AG09309 (cell line): ENCODE measurements at places on chromosomes 12 and 14.

GRCh38 chr14:39228044-39228443, 5.7 kb upstream of the MIA2 start:
- DNase-seq, result no peak

DNA sequence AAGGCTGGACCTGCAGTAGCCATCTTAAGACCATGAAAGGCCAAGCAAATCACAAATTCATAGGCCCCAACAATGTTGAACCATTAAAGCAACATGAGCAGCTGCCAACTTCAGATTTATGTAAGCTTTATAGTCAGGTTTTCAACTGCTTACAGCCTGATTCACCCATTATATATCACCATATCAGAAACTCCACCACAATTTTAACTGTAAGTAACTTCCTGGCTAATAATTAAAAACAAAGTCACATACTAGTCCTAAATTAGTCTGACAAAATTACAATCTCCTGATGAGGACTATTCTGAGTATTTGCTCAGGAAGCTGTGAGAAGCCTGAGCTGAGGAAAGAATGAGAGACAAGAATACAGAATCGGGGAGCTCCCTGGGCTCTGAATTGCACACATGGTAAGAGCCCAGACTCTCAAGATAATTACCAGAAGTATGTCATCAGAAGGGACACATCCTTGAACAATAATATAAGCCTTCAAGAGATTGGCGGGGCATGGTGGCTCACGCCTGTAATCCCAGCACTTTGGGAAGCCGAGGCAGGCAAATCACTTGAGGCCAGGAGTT, 55.1 kb downstream of the NUMB start:
- no peak for DNase-seq

- no peak for DNase-seq
Observed at GRCh38 chr14:50620341-50620740, 47.8 kb downstream of the SAV1 start.

- DNase-seq, result no peak
Observed at GRCh38 chr12:118842866-118843265, 138.5 kb upstream of the SRRM4 start.

DNA sequence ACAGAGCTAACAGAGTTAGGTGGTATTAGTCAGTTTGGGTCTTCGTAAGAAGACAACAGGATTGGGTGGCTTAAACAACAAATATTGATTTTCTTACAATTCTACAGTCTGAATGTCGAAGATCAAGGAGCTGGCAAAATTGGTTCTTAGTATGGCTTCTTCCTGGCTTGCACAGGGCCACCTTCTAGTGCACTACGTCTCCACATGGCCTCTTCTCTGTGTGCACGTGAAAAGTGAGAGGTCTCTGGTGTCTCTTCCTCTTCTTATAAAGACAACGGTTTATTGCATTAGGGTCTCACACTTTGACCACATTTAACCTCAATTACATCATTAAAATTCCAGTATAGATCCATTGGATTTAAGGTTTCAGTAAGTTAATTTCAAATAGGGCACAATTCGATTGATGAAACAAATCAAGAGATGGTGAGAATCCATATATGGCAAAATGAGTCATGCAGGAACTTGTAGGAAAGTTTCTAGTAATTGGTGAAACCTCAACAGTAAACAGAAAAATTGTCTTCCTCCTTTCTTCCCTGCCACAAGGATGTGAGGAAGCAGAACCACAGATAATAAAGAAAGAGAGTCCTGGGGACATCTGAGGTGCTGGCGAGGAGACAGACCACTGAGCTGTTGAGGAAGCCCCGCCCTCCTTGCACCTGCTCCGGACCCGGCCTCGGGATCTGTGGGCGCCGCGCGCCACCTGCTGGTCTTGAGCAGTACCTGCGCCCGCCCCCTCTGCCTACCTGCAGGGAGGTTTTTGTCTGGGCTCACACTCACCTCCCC, 846.7 kb downstream of the TMEM121 start:
- DNase-seq, result no peak

GRCh38 chr12:104154806-104155205, 16.8 kb upstream of the NFYB start:
- DNase-seq, result no peak

DNA sequence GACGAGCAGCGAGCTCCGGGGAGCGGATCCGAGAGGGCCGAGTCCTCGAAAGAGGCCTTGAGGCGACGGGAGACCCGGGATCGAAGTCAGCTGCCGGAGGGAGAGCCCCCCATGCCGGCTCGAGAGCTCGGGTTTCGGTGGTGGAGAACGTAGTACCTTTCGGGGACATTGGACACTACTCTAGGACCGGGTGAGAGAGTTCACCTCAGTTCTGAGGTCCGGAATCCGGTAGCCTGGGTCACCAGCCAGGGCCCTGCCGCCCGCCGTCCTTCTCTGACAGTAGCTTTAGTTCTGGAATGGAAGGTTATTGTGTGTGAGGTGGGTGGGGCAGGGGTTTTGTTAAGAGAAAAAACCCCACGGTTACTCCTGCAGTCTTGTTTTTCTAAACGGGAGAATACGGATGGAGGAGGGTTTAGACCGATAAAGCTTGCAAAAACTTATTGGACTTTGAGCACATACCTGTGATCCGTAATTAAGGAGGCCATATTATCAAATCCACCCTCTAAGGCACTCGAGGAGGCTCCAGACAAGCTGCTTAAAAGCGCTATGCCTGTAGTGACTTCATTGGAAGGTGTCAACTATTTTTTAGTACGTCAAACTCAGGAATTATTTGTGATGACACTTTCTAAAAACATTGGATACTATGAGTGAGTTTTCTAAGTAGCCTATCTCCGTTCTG, 765 bp downstream of the SCYL2 start:
- no peak for DNase-seq

- DNase-seq, result peak; percentile 10
Observed at GRCh38 chr14:78836777-78837176, 666.6 kb downstream of the NRXN3 start.

DNA sequence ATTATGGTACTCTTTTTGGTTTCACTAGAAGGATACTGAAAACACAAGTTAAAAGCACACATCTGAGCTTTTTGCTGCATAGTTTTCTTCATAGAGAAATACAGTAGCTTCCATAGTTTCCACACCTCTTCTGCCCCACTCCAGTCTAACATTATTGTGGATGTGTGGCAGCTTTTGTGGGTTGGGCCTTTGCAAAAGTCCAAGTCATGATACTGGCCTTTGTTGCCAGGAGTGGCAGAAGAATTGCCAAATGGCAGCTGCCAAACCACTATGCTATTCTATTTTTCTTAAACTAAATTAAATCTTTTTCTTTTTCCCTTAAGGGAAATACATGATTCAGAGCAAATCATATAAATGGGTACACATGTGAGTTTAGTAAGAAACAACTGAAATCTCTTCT, 114.8 kb downstream of the PLEKHA5 start:
- DNase-seq, result no peak

DNA sequence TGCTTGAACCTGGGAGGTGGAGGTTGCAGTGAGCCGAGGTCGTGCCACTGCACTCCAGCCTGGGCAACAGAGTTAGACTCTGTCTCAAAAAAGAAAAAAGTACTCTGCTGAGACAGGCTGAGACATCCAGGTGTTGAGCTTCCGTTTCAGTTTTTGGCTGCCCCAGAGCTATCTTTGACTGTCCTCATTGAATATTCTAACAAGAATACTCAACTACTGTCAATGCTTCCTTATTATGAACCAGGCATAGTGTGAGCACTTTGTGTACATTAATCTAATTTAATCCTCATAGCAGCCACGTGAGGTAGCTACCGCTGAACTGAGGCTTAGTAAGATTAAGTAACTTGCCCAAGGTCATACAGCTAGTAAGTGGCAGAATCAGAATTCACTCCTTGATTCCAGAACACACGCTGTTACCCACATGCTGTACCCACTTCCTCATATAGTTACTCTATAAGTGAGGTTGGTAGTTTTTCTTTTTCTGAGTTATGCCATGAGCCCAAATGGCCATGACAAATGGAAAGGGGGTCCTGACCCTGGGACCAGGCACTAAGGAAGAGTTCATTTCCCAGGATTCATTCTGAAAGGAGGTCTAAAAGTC, 11.3 kb downstream of the ALDH1L2 start:
- no peak for DNase-seq

GRCh38 chr14:96660123-96660522, 137.1 kb upstream of the VRK1 start:
- no peak for DNase-seq

DNA sequence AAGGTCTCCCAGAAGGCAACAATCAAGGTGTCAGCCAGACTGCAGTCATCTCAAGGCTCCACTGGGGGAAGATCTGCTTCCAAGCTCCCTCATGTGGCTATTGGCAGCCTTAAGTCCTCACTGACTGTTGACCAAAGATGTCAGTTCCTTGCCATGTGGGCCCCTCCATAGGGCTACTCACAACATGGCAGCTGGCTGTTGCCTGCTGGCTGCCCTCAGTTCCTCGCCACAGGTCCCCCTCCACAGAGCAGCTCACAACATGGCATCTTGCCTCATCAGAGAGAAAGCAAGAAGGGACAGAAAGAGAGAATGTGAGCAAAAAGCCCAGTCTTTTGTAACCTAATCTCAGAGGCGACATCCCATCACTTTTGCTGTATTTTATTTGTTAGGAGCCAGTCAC, 34.4 kb upstream of the EGLN3 start:
- no peak for DNase-seq

DNA sequence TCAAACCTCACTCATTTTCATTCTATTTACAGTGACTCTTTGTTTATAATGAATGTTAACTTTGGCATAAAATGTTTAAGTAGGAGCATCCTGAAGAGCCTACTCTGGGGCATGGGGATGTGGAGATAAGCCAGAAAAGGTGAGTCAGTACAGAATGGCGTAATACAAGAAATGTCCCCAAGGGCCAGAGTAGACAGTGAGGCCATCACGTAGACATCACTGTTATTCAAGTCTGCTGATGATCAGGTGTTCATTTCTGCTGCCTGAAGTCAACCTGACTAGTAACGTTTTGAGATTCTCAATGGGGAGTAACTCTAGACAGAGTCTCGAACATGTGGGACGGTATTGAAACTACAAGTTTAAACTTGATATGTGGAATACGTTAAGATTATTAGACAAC, 47.6 kb upstream of the PKP2 start:
- DNase-seq, result no peak

GRCh38 chr14:68404652-68405183, 388.1 kb downstream of the ZFP36L1 start:
- no peak for DNase-seq

- DNase-seq, result no peak
Observed at GRCh38 chr14:93317210-93317874, 15.5 kb downstream of the BTBD7 start.

- DNase-seq, result no peak
Observed at GRCh38 chr12:90827567-90827966, 127.4 kb downstream of the CCER1 start.

DNA sequence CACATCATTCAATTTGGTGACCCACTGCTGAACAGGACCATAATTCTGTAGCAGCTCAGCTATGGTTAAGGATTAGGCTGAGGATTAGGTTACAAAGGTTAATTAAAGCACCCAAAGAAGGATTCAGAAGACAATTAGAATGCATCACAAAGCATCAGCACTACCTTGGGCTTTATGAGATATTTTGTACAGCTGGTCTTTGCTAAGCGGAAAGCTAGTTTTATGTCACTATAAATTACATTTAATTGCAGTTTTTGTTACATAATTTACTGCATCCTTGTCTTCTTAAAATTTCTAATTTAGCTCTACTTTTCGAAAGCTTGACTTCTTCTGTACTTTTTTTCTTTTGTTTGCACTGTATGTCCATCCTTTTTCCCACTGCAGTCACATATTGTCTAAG, 711.5 kb downstream of the RPS29 start:
- no peak for DNase-seq

- DNase-seq, result no peak
Observed at GRCh38 chr14:23660290-23661226, 24.4 kb downstream of the DHRS2 start.

GRCh38 chr12:13165617-13166041, 30.9 kb upstream of the EMP1 start:
- DNase-seq, result no peak

GRCh38 chr12:129470196-129470595, 433.6 kb downstream of the TMEM132D start:
- no peak for DNase-seq

DNA sequence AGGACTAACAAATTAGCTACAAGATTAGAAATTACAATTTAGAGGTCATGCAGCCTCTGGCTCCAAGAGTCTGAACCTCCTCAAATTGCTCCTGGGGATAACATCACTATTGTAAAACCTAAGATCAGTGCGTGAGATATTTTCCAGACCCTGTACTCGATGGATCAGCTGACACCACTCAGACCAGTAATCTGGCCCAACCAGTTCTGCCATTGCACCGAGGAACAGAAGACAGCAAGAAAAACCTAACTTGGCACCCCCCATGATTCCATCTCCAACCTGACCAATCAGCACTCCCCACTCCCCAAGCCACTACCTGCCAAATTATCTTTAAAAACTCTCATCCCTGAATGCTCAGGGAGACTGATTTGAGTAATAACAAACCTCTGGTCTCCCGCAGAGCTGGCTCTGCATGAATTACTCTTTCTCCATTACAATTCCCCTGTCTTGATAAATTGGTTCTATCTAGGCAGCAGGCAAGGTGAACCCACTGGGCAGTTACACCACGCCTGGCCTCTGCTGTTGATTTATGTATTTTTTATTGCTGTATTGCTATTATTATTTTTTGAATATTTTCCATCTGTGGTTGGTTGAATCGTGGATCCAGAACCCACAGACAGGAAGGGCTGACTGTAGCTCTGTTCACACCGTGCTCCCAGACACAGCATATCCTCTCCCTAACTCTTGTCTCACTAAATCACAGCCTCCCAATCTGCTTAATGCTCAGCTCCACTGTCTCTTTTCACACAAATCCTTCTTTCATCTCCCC, 9.2 kb downstream of the HEBP1 start:
- no peak for DNase-seq

DNA sequence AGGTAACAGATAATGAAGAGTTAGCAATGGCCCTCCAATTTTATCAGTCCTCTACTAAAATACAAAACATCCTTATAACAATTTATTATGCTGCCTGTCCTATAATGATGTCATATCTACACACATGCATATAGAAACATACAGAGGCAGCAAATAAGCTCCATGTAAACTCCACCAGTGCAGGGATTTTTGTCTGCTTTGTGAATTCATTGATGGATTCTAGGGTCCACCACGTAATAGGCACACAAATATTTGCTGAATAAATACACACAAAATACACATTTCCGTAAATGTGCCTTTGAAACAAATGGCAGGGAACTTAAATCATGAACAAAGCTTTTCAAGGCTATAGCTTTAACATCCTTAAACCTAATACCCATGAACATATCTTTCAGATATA, 34.7 kb downstream of the PPP1R12A start:
- DNase-seq, result no peak

GRCh38 chr12:75868501-75868900, 163.1 kb downstream of the PHLDA1 start:
- no peak for DNase-seq

DNA sequence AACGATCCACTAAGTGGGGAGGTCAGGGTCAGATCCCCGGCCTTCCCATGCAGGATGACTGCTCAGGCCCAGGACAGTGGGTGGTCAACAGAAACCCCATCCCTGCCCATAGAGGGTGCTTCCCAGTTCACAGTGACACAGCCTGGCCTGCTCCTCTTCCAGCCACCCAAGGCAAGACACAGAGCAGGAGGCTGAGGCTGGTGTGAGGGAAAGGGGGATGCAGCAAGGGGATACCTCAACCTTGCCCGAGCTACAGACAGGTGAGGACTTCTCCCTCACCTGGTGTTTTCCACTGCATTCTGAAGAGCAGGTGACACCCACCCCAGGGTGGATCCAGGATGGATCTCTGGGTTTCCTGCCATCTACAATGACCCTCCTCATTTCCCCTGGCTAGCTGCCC, 106.7 kb downstream of the KIF26A start:
- DNase-seq, result no peak

GRCh38 chr12:82682326-82682725, 4.4 kb upstream of the TMTC2 start:
- DNase-seq, result no peak
